ENCODE measurements at places on chromosomes 4 and X.
A peak's percentile ranks its signal among the peaks of the same experiment; 100 is the strongest.

DNA sequence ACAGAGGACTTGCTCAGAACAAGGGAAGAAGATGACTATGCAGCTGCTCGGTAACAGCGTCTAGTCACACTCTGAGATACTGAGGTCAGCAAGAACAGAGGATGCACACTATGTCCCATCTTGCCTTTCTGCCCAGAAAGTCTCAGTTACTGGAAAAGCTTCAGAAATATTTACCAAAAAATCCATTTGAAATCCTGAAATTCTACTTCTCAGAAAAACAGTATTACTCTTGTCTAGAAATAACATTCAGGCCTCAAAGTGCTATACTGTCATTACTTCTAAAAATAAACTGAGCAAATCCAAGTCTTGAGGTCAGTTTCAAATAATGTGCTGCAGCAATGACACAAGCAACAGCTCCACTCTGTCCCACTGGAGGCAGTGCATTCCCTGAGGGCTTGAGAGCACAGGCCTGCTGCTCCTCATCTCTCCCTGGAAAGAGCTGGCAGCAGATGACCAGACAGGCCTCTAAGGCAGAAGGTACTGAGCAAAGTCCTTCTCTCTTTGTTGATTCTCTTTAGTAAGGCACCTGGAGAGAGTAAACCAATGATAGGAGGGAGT, 76.9 kb downstream of the CAMK2D start:
- DNase-seq = no peak

DNA sequence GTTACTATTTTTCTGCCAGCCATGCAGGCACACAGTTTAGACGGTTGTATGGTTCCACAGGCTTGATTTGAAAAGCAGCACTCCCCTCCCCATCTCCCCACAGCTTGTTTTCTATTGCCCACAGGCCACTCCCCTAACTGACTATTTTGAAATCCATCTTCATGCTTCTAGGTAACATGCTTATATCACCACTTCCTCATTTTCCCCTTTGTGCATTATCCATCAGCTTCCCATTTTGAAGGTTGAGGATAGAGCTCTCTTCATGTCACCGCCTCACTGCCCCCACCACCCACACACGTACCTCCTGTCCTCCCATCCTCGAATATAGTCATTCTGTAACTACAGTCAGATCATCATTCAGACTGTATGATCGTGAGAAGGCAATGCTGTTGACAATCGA, 224.7 kb downstream of the MID1 start:
- no peak for DNase-seq

- DNase-seq = no peak
Observed at GRCh38 chr4:84492290-84492689, 6.8 kb downstream of the NKX6-1 start.

DNA sequence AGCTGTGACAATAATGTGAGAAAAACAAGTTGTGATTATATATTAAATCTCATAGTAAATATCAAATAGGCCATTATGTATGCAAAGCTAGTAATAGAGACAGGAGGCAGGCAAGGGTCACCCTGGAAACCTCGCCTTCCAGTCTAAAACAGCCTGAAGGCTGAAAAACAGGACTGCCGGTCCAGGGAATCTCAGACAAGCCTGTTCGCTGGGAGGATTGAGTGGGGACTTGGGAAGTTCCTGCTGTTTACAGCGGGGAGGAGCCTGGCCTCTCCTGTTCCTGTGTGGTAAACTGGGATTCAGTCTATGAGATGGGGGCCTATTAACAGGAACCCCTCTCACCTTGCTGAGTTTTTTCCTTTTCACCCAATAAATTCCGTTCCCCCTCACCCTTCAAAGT, 2317.3 kb downstream of the PCDH7 start:
- DNase-seq = no peak

DNA sequence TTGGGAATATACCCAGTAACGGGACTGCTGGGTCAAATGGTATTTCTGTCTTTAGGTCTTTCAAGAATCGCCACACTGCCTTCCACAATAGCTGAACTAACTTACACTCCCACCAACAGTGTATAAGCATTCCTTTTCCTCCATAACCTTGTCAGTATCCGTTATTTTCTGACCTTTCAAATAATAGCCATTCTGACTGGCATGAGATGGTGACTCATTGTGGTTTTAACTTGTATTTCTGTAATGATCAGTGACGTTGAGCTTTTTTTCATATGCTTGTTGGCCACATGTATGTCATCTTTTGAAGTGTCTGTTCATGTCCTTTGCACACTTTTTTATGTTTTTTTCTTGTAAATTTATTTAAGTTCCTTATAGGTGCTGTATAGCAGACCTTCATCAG, 81.2 kb downstream of the ADAM29 start:
- no peak for DNase-seq

- DNase-seq = no peak
Observed at GRCh38 chr4:20809812-20810211, 109.6 kb downstream of the PACRGL start.

GRCh38 chrX:109372716-109373115, 109.2 kb downstream of the GUCY2F start:
- no peak for DNase-seq

- DNase-seq = no peak
Observed at GRCh38 chr4:149141391-149141790, 674.3 kb downstream of the IQCM start.

DNA sequence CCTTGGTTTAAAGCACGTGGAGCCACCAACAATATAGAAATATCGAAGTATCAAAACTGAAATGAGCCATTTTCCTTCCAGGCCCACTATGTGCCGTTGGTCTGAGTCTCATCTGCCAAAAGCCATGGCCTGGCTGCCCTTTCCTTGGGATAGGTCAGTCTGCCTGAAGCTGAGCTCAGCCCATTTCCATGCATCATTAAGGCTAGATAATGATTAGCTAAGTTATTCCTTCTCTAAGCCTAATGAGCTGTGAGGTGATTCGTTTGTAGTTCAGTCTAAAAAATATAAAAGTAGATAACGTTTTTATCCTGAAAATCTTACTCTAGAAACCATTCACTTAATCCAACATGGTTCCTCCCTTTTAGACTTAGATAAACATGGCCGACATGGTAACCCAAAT, 936.2 kb upstream of the LCORL start:
- DNase-seq = no peak

- DNase-seq = no peak
Observed at GRCh38 chrX:16873106-16873505, 2.9 kb upstream of the RBBP7 start.

GRCh38 chrX:54495814-54496516, at the start of gene FGD1:
Gene FGD1 (minus strand): TSS chrX:54496234. CDS start chrX:54495432, 802 bp downstream.
- peak; percentile 28 for DNase-seq

DNA sequence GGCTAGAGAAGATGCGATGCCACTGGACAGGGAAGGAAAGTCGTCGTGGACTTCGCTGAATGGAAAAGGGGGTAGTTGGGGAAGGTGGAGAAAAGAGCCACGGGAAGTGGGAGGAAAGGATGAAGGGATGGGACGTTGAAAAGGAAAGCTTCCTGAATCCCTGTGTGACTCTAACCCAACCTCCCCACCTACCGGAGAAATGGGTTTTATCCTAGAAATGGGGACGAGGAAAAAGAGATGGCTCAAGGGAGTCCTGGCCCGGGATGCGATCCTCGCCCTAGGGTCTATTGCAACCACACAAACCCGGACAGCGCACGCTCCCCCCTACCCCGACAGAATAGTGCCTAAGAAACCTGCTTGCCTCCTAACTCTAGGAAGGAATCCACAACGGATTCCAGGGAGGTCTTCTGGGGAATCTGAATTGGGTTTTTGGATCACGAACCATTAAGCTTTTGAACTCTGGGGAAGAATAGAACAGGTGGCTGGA, 738 bp upstream of the TSPAN5 start:
- no peak for DNase-seq

DNA sequence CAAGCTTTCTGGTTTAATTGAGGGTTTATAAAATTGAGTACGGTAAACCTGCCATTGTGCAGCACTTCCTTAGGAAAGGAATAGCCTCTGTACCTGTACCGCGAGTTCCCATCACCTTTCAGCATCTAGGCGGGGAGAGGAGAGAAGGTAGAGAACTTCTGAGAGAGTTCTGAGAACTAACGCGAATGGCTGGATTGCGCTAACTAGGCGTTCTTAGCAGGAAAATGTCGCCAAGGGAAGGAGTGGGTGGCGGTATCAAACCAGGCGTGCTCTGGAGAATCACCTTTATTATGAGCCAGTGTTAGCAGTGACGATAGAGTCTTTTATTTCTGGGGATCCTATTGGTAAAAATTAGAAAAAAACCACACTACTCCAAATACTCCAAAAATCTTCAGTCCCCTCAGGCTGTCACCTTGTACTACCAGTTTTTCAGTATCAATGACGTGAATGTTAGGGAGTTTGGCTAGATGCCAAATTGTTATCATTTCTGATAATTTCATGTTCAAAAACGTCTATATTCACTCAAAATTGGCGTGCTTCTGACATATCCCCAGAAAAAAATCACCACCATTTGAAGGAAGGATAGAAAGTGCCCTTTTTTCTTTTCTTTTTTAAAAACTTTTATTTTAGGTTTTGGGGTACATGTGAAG, 1.4 kb downstream of the UGT8 start:
- no peak for DNase-seq

DNA sequence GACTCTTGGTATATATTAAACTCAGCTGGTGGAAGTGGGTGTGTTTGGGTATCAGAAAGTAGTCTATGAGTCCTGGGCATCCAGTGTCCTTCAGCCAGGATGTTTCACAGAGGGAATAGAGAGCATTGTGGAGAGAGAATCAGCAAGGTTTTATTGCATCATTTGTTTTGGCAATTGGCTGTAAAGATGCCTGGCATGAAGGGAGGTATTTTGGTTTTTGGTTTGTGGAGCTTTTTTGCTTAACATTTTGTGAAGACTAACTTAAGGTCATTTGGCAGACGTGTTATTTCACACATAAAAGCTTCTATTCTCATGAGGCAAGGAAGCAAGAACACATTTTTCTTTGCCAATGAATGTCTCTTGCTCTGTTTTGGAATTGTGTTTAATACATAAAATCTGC, 71.1 kb downstream of the DCLK2 start:
- no peak for DNase-seq

GRCh38 chrX:8784162-8784561, 17.0 kb downstream of the FAM9A start:
- DNase-seq = no peak

- no peak for DNase-seq
Observed at GRCh38 chr4:183099537-183100297, 660 bp downstream of the WWC2 start.

GRCh38 chrX:77679144-77679543, 106.9 kb downstream of the ATRX start:
- no peak for DNase-seq

DNA sequence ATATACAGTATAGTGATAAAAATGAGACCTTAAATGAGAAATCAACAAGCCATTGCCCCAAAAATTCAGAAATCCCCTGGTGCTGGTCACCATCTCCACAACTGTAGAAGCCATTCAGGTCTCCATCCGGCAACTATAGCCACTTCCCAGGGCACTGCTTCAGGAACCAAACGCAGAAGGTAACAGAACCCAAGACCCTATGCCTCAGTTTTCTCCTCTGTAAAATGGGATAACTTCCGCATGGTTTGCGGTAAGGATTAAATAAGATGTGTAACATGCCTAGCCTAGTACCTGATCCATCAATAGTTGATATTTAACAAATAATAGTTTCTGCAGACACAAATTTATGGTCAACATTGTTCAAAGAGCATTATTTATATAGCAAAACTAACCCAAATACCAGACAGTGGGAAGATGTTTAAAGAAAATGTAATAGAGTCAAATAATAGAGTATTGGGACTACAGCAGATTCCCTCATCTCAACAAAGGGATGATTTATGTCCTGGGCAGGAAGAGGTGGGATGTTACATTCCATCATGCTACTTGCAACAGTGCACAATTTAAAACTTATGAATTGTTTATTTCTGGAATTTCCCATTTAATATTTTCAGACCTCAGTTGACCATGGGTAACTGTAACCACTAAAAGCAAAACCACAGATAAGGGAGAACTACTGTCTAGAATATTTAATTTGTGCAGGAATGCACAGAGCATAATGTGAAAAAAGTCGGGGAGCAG, 30.0 kb downstream of the IRF2 start:
- DNase-seq = no peak

Measured in activated T-cell treated with anti-CD3 and anti-CD28 coated beads for 1 hour (primary cell).